SK-N-SH treated with all-trans-retinoic acid at 6 μM for 48 hours (cell line): ENCODE measurements at places on chromosomes 2 and 18.

GRCh38 chr2:15591373-15591691 is 336 bp upstream of the DDX1 start:
- ATAC-seq = no peak; the same call in 2 of the 3 replicates

DNA sequence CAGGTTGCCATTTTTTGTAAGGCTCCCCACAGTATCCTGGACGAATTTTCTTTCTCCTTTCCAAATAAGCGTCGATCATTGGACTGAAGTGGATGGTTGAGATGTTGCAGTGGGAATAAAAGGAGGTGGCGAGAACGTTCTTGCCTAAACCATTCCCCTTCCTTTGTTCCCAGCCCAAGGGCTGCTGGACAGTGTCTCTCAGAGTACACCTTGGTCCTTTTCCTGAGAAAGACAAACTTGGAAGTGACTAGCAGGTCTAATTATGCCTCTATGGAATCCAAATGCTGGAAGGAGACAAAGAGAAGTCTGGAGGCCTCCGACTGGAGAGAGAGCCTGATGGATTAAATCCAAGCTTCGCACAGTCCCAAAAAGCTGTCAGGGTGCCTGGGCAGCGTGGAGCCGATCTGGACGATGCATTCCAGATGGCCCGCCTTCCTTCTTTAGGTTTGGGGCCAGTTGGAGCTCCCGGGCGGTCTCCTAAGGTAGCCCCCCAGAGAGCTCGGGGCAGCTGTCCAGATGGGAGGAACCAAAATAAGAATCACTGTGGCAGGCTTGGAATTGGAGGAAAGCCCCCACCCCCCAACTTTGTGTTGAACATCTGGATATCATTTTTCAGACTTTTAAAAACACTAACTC is 186.8 kb downstream of the TMEM247 start:
- peak; percentile 55 for ATAC-seq

GRCh38 chr2:138476940-138477339 is 24.6 kb upstream of the SPOPL start:
- 0 out of 3 replicates have a peak, but pooled peaks have one; percentile 35 for ATAC-seq

DNA sequence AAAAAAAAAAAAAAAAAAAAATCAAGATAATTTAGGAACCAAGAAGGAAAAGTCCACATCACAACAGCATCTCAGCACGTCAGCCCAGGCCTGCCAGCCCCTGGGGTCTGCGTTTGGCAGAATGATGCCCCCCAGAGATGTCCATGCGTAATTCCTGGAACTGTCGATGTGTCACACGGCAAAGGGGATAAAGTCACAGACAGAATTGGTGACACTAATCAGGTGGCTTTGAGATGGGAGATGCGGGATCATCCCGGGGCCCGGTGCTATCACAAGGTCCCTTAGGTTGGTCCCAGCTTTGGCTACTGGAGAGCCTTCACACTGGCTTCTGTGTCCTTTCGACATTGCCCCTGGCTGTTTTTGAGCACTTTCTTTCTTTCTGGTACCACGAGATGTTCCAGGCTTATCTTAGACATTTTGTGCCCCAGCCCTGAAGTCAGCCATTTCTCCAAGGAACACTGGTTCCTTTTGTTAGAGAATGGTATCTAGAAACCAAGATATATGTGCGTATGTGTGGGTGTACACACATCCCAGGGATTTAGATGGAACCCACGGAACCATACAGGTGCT is 20.7 kb downstream of the RAMP1 start:
- ATAC-seq = no peak

DNA sequence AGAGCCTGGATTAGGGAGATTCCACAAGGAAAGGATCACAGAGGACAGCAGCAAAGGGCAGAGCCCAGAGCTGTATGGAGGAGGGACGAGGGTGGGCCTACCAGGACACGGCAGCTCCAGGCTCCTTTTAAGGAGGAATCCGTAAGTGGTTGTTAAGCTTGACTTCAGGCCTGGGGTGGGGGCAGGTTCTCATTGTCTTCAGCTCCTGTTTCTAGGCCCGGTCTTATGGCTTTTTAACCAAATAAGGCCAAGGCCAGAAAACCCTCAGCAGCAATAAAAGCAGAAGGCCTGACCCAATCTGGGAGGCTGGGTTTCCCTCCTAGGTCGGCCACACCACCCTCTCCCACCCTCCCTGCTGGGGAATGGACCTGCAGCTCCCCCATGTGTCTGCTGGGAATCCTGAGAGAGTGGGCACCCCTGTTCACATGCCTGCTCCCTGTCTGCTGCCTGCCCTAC is 111.2 kb downstream of the PLB1 start:
- peak; percentile 18; the same call in 2 of the 3 replicates for ATAC-seq

- ATAC-seq = no peak
Measured at GRCh38 chr2:176769499-176770370, 442.9 kb upstream of the HNRNPA3 start.

DNA sequence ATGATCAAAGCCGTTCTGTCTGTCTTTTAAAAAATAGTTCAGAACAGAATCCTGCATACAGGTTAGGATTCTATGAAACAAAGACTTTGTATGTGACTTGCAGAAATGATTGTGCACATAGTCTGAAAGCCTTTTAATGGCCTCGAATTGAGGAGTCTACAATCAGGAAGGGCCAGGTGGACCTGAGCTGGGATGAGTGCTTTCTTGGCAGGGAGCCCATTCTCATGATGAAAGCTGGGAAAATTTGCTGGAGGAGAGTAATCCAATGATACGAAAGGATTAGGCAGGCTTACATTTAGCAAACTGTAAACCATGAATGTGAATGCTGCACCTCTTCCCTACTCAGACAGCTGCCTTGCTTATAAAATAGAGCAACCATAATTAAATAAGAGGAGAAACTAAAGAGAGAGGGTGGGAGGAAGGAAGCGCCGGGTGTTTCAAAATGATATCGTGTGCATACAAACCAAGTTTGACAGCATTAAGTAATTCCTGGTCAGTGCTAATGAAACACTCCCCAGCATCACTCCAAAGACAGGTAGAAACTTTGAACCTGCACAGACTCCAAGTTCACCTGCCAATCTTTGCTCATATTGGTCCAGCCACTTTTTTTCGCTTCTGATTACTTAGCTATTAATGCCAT is 23.7 kb upstream of the CXCR4 start:
- no peak; the same call in 2 of the 3 replicates for ATAC-seq

DNA sequence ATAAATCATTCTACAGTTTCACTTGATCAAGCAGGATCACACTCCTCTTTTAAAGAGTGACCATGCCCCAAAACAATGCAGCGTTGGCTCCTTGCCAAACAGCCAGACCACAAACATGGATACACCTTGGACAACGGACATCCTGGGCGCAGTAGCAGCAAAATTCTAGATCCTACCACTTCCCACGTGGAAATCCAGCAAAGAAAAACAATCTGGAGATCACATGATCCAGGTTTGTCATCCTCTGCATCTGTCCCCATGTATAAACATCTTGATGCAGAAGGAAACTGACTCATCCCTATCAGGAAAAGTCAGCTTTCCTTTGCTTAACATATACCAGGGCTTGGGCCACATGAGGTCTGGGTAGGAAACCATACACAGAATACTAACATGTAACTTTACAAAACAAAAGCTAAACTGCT is 53.1 kb downstream of the ZNF521 start:
- ATAC-seq = peak; percentile 98

DNA sequence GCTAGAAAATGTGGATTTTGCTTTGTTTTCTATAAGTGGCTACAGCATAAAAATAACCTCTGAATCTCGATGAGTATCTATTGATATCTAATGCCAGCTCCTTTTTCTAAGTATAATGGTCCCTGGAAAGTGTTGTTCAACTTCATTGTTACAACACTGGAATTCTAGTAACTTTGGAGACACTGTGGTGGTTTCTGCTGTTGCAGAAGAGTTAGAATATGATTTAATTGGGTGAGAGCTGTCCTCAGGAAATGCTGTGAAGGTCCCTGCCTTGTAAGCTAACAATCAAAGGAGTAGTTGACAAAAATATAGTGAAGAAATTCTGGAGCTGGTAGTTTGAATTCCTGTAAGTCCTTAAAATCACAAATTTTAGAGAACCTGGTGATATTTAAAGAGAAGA is 62.1 kb downstream of the C18orf63 start:
- no peak for ATAC-seq

- no peak for ATAC-seq
Measured at GRCh38 chr2:39033980-39034379, 86.9 kb downstream of the SOS1 start.

- no peak for ATAC-seq
Measured at GRCh38 chr18:12057419-12058039, 36.1 kb upstream of the ANKRD62 start.

GRCh38 chr2:79327460-79327859 is 167.9 kb upstream of the REG3A start:
- no peak for ATAC-seq

GRCh38 chr2:180621366-180621765 is 359.0 kb upstream of the UBE2E3 start:
- ATAC-seq = no peak

- peak; percentile 96 for ATAC-seq
Measured at GRCh38 chr2:110204408-110205385, at the start of gene NPHP1. NPHP1 (minus strand) TSS chr2:110205013; CDS start chr2:110204968, 45 bp downstream.

DNA sequence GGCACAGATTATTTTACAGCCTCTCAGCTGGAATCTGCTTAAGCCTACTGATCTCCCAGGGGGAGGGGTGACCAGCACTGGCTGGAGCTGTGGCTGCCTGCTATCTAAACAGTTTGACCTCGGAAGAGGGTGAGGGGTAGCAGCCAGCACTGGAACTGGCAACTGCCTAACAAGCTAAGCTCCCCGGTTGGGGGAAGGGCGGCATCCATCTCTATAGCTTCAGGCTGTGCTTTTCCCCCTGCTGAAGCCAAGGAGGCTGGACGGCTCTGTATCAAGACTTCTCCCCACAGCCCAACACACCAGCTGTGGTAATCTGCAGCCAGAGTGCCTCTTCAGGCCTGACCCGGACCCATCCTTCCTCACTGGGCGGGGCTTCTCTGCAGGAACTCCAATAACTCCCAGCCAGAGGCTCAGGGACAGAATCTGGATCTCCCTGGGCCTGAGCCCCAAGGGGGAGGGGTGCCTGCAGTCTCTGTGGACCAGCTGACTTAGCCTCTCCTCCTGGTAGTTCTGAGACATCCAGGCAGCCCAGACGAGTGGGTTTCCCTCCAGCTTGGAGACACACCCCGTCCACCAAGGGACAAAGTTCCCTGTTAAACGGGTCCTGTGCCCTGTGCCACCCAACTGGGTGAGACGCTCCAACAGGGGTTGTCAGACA is 560.2 kb downstream of the LRP1B start:
- no peak for ATAC-seq

- no peak for ATAC-seq
Measured at GRCh38 chr18:63774511-63774910, 707 bp upstream of the SERPINB7 start.

GRCh38 chr2:232512602-232513001 is 7.6 kb upstream of the PRSS56 start:
- no peak for ATAC-seq

DNA sequence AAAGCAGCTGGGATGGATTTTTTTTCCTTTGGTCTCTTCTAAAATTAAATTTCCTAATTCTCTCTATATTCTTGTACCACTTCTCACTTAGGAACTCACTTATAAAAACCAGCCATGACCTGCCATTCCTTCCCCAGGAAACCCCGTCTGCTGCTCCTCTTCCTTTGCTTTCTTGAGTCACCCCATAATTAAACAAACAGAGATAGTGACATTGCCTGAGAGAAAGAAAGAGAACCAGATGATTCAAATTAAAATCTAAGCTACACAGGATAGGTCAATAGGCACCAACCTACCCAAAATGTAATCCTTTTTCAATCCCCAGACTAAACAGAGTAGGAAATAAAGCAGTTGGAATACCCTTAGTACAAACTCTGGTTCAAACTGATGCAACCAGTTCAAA is 9.7 kb downstream of the STK39 start:
- ATAC-seq = no peak

GRCh38 chr2:62196278-62196901 is 475 bp downstream of the B3GNT2 start:
- peak; percentile 71 for ATAC-seq

GRCh38 chr2:173124441-173124840 is 48.8 kb downstream of the MAP3K20 start:
- peak; percentile 27; the same call in 1 of the 3 replicates for ATAC-seq

DNA sequence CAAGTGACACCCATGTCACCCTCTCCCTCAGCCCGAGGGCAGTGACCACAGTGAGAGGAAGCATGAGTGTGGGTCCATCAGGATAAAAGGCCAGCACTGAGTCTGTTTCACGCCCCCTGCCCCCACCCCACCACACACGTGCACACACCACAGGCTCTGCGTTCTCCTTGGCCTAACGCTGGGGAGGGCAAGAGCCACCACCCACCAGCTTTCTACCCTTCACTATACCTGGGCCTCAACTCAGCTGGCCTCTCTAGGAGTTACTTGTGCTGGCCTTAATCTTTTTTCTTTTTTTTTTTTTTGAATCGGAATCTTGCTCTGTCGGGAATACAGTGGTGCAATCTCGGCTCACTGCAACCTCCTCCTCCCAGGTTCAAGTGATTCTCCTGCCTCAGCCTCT is 140.5 kb downstream of the ZFP36L2 start:
- ATAC-seq = no peak

DNA sequence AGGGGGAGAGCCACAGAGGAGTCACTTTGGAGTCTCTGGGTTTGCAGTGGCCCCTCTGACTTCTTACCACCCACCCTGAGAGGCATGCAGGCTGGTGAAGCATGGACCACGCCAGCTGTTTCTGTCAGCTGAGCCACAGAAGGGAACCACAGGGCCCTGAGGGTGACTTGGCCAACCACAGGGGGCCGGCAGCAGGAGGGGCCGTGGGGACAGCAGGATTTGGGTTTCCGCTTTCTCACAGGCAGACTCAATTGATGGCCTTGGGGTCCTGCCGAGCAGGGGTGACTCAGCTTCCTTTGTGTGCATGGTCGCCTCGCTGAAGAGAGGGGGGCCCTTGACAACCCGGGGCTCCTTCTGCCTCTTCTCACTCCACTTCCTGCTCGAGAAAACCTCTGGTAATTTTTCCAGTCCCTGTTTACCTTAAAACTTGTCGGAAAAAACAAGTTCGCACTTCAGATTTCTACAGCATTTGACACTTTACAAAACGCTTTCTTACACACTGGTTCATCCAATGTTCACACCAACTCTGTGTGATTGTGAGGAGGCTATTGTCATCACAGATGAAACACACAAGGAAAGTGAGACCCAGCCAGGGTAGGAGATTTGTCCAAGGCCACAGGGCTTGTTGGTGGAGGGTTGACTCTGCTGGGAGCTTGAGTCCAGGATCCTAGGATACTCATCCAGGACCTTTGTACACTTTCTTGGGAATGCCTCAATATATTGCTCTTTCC is 311.2 kb downstream of the LPIN1 start:
- no peak for ATAC-seq

DNA sequence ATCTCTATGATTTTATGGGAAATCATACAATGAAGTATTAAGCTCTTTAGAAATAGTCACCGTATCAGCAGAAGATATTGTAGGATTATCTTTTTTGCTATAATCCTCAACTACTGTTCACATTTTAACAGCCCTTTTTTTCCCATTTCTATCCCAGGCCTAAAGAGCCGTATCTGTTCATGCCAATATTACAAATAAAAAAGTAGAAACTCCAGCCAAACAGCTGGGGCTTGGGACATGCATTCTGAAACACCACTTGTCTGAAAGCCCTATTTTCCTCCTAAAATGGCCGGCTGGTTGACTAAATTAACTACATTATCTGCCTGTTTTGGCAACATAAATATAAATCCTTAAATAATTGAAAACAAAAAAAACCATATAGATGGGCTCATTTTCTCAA is 477.8 kb downstream of the CDH2 start:
- no peak for ATAC-seq

GRCh38 chr18:55559739-55560138 is 28.3 kb downstream of the TCF4 start:
- no peak for ATAC-seq
